ENCODE measurements at places on chromosomes 6 and 20. TPM values are rescaled to one million over a fixed set of nuclear protein-coding genes. Genes with fewer than 3 reads are reported as not detected.

RBL1 gene
- 3.8 TPM for total RNA-seq

TPX2 gene
- total RNA-seq, result 0.73 TPM

ADGRF4 gene
- total RNA-seq, result 0.06 TPM

SOX18 gene
- 39.4 TPM for total RNA-seq

MATN4 gene
- not detected for total RNA-seq

BPIFB4 gene
- not detected for total RNA-seq

ZBTB46 gene
- 12.7 TPM for total RNA-seq

SNAI1 gene
- total RNA-seq, result 2.7 TPM

DNA sequence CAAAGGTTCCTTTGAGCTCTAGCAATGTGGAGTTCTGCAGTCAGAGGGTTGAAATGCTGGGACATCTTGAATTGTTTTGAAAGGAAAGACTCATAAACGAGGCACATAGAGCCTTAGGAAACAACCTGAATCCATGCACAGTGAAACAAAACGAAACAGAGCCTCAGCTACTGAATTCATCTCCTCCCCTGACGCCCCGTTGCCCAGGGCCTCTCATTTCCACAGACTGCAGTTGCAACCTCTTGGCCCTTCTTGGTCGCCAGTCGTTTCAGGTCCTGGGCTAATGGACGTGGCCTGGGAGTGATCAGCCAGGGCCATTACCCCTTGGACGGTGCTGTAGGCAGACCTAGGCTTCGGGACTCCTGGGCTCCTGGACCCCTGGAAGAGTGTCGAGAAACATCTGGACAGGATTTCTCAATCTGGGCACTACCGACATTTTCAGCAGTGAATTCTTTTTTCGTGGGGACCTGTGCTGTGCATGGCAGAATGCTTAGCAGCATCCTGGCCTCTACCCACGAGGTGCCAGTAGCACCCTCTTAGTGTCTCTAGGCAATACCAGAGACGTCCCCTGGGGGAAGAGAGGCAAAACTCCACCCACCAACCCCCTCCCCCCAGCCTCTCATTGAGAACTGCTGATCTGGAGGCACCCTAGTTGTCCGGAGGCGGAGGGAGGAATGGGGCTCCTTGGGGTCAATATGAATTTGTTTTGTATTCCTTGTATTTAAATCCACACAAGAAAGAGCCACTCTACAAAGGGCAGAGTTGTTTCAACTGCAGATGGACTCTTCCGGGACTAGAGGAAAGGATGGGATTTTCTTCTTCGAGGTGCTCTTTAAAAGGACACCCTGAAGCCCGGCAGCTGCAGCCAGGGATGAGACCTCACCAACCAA lies 50.2 kb downstream of the TMEM242 start:
- no peak for DNase-seq

DNA sequence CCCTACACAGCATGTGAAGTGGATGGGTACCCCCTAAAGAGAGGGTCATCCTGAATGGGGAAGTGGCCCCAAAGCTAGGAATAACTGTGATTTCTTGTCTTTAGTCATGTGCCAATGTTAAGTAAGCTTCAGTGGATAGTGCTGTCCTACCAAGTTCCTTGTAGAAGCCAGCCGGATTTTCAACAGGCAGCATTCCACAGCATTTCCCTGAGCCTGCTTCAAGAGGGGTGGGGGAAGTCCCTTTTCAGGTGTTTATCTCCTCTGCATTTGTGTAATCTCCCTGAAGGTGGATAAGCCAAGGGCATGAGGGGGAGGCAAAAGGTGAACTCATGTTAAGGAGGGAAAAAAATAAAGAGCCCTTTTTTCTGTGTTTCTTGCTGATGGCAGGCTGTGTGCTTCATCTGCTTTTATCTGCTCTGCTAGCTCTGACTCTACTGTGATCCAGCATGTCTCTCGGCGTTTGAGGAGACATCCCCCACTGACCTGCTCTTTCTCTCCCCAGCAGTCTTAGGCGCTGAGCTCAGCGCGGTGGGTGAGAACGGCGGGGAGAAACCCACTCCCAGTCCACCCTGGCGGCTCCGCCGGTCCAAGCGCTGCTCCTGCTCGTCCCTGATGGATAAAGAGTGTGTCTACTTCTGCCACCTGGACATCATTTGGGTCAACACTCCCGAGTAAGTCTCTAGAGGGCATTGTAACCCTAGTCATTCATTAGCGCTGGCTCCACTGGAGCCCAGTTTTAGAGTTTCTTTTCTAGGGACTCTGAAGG lies 1.9 kb downstream of the EDN1 start:
- DNase-seq, result no peak

- DNase-seq, result no peak
These were observed 18.7 kb downstream of the BTN3A1 start for GRCh38 chr6:26420688-26421171.

DNA sequence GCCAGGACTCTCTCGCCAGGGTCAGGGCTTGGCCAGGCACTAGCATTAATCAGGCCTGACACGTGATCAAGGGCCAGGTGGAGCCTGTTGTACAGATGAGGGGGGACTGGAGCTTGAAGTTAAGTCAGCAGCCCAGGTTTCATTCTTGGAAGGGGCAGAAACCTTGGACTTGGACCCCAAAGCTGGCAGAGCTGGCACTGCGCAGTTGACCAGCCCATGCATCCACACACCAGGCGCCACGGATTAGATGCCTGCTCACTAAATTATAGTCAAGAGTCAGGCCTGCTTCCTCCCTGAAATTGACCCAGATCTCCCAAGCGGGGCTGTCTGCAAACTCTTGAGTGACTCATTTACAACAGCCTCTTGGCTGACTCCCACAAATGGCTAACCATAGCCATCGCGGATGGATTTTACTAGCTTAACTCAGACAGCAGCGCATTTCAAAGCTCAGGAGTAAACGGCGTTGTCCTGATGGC lies 4.1 kb upstream of the TAF4 start:
- no peak for DNase-seq

GRCh38 chr6:2556761-2557160 lies 194.0 kb downstream of the MYLK4 start:
- no peak for DNase-seq

- no peak for DNase-seq
These were observed 75.6 kb downstream of the NCOA3 start for GRCh38 chr20:47577314-47577713.

GRCh38 chr20:61478094-61478493 lies 226.0 kb downstream of the CDH4 start:
- DNase-seq, result no peak

- DNase-seq, result peak; percentile 79
These were observed 14.4 kb downstream of the DLL1 start for GRCh38 chr6:170276369-170277057.

GRCh38 chr6:131657630-131658111 lies 20.6 kb downstream of the ENPP3 start:
- no peak for DNase-seq

DNA sequence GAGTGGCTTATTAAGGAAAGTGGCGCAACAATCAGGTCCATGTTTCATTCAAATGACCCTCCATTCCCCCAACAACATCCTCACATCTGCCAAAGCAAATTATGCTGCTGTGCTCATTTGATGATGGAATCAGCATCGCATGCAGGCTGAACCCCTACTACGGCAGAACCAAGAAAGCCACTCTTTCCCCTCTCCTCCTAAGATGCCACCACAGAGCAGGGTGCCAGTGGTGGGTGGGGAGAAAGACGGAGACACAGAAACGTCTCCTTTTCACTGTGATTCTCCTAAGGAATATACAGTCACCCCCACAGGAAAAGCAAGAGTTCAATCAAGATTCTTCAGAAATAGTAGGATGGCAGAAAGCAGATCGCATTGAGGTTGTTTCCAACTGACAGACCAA lies 17.1 kb downstream of the HEBP2 start:
- DNase-seq, result no peak

DNA sequence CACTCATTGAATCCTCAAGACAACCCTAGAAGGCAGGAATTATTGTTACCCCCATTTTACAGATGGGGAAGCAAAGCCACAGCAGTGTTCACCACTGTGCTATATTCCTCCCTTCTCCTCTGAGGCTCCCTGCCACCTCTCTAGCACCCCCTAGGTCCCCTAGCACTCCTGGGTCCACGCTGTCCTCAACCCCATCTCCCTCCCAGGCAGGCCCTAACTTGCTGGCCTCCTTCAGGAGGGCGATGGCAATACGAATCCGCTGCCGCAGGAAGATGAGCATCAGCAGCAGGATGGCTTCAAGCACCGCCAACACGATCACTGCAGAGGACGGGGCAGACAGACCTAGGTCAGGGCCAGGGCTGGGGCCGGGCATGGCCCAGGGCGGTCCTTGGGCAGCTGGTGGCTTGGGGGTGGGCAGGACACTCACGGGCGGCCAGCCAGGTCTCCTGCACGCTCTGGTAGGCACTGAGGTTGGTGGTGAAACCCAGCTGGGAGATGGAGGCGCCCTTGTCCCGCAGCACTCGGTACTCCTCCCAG lies 7.8 kb upstream of the NEU1 start:
- DNase-seq, result no peak

DNA sequence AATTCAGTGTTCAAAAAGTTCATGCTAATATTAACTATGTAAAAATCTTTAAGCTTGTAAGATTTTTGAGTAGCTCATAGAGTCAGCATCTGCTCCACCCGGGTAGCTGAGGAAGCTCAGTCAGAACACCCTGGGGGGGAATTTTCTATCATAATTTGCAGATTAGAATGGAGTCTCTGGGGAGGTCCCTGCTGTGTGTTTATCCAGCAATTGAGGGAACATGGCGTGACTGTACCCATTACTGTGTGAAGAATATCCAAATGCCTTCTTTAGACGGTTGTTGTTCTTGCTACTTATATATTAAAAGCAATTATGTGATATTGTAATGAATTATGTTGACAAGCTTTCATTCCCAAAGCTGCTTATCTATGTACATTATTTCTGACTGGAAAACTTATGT lies 64.8 kb downstream of the AIG1 start:
- DNase-seq, result no peak

DNA sequence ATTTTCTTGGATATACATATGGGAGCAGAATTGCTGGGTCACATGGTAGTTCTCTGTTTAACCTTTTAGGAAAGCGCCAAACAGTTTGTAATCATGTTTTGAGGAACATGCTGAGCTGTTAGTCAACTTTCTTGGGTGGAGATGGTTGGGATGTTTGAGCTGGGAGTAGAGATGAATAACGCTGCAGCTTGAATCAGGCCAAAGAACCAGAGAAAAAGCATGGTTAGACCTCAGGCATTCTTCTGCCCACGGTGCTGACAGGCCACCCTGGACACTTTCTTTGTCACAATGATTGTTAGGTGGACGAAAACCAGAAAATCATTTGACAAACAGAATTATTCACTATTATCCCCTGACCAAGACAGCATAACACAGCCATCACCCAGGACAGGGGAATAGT lies 66.8 kb downstream of the PRDM1 start:
- DNase-seq, result no peak

GRCh38 chr20:34562641-34563040 lies 4.1 kb downstream of the MAP1LC3A start:
- DNase-seq, result no peak

DNA sequence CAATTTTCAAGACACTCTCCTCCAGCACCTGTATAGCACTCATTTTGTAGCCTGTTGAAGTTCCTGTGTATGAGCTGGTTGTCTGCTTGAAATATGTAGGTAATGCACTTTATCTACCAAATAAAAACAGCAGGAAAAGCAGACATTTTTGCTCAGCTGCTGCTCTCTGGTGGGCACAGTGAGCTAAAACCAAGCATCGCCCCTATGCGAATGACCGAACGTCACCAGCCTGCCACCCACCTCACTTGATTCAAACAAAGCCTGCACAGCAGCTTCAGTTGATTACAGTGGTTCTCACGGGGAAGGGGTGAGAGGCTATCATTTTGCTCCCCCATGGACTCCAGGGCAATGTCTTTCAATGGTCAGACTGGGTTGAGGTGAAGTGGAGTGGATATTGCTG lies 185.7 kb downstream of the SASH1 start:
- DNase-seq, result no peak

DNA sequence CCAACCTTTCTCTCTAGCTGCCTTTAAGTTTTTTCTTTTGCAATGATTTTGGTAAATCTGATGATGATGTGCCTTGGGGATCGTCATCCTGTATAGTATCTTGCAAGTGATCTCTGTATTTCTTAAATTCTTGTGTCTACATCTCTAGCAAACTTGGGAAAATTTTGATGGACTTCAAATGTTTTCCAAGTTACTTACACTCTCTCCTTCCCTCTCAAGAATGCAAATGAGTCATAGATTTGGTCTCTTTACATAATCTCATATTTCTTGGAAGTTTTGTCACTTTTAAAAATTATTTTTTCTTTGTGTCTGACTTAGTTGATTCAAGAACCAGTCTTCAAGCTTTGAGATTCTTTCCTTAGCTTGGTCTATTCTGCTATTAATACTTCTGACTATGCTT lies 176.4 kb downstream of the TBC1D32 start:
- DNase-seq, result no peak

DNA sequence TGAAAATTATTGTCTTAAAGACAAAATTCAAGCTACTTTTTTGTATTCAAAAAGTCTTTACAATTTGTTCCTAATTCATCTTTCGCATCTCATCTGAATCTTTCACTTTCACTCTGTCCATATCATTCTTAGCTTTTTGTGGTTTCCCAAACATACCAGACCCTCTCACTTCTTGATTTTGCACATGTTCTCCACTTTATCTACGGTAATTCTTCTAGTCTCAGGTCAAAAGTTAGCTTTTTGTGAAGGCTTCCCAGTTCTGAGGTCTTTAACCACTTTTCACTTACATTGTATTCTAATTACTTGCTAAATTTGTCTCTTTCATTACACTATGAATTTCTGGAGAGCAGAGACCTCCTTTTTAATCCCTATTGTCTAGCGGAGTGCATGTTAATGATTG lies 34.6 kb upstream of the EPHA7 start:
- no peak for DNase-seq

- peak; percentile 38 for DNase-seq
These were observed 81.9 kb upstream of the E2F3 start for GRCh38 chr6:20319520-20320357.

- no peak for DNase-seq
These were observed 1.1 kb downstream of the MGME1 start for GRCh38 chr20:17969884-17970409.

DNA sequence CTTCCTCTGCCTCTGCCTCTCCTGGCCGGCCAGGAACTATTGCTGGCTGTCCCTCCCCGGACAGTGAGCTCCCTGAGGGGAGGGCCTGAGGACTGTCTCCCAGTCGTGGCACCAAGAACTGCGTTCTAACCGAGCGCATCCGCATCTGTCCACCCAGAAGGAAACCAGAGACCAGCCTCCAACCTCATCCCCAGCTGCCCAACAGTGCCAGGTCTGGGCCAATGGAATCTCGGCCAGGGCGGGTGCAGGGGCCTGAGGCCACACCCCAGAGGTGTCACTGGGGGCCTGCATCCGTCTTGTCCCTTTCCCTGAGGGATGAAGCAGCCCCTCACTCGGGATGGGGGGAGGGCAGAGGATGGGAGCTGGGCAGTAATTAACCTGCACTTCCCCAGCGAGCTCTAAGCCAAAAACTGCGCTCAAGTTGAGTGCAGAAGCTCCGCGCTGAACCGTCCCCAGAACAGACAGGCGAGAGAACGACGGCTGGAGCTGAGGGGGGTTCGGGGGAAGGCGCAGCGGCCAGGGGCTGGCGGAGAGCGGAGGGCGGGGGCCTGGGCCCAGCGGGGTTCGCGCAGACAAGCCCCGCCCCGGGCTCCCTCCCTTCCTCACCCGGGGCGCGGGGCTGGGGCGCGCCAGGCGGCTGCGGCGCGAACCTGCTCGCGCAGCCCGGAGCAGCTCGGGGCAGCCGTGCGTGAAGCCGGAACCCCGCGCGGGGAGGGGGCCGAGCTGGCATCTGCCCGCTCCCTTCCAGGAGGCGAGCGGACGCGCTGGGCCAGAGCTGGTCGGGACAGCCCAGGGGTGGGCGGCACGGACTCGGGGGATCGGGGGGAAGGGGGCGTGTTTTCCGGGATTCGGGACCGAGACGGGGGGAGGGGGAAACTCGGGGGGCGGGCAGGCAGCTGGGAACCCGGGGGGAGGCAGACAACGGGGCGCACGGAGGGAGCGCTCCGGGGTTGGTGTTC lies 1.4 kb downstream of the TFEB start:
- DNase-seq, result peak; percentile 81

All from left cardiac atrium (tissue), 4 donors.